Cardiac ventricle fibroblast (primary cell): ENCODE measurements at places on chromosomes 3 and 15. TPM values are rescaled to one million over a fixed set of nuclear protein-coding genes. Genes with fewer than 3 reads are reported as not detected.

SMC4 gene
- 28.3 and 36.5 TPM in 2 replicates for total RNA-seq

HACD2 gene
- total RNA-seq, result 11.4 and 13.7 TPM in 2 replicates

BRK1 gene
- 127 and 171 TPM in 2 replicates for total RNA-seq

ABI3BP gene
- 38.0 and 65.4 TPM in 2 replicates for total RNA-seq

NME9 gene
- 2.5 TPM in 1 of 2 replicates, not detected in the other for total RNA-seq

ISLR2 gene
- total RNA-seq, result not detected in 2 replicates
